Neuronal stem cell (in vitro differentiated cells): ENCODE measurements at places on chromosomes 16 and 17.

DNA sequence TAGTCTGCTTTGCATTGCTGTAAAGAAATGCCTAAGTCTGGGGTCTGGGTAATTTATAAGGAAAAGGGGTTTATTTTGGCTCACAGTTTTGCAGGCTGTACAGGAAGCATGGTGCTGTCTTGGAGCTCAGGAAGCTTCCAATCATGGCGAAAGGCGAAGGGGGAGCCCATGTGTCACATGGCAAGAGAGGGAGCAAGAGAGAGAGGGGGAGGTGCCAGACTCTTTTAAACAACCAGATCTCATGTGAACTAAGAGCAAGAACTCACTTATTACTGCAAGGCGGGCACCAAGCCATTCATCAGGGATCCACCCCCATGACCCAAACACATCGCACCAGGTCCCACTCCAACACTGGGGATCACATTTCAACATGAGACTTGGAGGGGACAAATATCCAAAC lies 148.2 kb upstream of the HS3ST2 start:
- DNase-seq = no peak

DNA sequence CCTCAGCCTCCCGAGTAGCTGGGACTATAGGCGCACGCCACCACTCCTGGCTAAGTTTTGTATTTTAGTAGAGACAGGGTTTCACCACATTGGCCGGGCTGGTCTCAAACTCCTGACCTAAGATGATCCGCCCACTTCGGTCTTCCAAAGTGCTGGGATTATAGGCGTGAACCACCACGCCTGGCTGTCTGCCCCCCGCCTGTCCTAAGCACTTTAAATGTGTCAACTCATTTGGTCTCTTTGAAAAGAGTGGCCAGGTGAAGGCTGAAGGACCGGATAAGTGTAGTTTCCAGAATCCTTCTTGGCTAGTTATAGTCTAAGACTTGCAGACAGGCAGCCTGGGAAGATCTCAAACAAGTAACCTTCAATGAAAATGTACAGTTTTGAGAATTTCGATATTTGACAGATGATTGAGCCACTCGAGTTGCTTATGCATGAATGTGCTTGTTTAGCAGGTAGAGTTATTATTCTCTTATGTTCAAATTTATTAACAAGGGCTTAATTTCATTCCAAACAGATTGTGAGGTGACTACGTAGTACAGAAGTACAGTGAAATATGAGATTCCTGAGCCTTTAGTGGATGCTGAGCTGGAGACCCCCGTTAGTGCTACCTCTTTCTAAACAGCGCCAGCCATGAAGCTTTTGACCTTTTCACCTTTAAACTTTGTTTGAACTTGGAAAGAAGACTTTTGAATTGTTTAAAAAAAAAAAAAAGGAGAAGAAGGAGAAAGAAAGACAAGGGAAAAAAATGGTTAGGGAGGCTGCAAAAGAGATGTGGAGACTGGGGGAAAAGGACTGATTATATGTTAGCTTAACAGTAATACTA lies 164.4 kb upstream of the TBX2 start:
- no peak for DNase-seq

DNA sequence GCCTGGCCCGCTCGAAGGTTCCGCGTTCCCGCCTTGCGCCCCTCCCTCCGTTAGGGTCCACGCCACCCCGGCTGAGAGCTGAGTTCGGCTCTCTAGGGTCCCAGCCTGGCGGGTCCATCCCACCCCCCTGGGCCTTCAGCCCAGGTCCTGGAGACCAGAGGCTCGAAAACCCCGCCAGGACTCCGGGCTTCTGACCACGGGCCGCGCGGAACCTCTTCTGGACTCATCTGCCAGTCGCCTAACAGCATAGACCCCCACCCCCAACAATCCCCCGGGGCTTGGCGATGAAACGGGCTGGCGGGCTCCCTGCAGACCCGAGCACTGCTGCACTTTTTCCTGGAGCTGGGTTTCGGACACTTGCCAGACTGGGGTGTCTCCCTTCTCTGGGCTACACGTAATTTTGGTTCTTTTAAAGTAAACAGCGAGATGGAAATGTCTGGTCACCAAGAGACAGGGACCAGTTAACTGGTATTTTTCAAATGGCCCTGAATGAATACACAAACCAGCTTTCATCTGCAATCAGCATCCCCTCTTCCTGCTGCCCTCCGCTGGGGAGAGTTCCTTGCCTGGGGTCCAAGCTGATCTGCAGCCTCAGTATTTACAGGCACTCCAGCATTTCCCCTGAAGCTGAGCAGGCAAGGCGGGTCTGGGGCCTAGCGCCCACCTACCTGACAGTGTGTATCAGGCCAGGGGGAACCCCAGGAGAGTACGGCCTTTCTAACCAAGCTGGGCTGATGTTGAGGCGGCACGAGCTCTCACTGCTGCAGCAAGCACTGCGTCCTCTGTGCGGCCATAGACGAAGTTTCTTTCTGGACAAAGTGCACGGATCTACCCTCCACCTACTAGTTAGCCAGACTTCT lies 639 bp upstream of the TRIM65 start:
- no peak for DNase-seq

GRCh38 chr16:65576631-65577030 lies 454.8 kb upstream of the CDH11 start:
- DNase-seq = no peak

DNA sequence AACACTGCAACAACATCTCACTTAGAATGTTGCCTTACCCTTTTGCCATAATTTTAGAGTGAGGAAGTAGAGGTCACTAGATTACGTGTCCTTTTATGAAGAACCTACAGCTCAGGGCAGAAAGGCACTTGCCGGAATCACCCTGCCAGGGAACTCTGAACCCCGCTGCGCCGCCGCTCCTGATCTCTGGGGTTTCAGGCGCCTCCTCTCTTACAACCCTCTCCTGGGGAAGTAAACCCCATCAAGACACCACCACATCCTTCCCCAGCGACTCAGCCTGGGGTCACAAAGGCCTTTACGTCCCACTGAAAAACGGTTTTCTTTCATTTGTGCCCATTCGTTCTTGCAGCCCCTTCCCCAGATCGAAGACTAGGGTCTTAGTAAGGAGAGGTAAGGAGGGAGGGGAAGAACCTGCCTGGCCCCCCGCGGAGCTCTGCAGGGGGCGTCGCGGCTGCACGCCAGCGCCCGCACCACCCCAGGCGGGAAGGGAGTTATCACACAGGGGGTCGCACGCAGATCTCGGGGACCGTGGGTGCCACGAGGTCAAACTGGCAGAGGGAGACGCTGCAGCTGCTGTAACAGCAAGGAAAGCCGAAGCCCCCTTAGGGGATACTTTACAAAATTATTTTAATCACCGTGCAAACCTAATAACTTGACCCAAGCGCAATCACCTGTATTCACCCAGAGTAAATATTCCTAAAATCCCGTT lies 1.0 kb upstream of the HLF start:
- DNase-seq = no peak

GRCh38 chr16:74954763-74955162 lies 30.2 kb downstream of the WDR59 start:
- DNase-seq = no peak

- DNase-seq = no peak
Measured at GRCh38 chr17:70173681-70174080, 4.3 kb downstream of the KCNJ2 start.

DNA sequence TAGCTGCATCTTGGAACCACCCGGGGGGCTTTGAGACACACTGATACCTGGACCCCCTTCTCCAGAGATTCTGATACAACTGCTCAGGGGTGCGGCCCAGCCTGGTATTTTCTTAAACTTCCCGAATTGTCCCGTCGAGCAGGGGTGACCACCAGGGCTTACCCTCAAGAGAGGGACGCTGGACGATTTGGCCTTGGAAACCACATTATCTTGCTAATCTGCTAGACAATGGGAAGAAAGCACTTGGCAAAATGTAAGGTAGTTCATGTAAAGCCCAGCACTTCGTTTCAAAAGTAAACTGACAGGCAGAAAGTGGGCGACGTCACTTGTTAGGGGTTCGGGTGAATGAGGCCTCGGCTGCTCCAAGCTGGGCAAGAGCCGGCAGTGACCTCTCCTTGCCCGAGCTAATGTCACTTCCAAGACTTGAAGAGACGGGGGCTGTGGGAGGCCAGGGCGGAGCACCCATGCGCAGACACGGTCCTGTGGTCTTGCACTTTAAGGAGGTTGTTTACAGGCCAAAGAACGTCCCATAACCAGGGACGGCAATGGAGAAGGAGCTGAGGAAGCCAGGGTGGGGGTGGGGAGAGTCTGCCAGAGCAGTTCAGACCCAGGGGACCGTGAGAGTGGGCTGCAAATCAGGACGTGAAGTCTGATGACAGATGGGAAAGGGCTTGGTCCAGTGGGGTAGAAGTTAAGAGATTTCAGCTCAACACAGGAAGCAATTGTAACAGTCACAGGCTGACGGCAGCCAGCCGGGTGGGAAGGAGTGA lies 152.7 kb upstream of the GSE1 start:
- DNase-seq = no peak

- DNase-seq = no peak
Measured at GRCh38 chr16:86096850-86097249, 197.9 kb downstream of the IRF8 start.

GRCh38 chr17:80289616-80290015 lies 29.0 kb downstream of the RNF213 start:
- DNase-seq = no peak
